ENCODE measurements at places on chromosomes 4 and X.

DNA sequence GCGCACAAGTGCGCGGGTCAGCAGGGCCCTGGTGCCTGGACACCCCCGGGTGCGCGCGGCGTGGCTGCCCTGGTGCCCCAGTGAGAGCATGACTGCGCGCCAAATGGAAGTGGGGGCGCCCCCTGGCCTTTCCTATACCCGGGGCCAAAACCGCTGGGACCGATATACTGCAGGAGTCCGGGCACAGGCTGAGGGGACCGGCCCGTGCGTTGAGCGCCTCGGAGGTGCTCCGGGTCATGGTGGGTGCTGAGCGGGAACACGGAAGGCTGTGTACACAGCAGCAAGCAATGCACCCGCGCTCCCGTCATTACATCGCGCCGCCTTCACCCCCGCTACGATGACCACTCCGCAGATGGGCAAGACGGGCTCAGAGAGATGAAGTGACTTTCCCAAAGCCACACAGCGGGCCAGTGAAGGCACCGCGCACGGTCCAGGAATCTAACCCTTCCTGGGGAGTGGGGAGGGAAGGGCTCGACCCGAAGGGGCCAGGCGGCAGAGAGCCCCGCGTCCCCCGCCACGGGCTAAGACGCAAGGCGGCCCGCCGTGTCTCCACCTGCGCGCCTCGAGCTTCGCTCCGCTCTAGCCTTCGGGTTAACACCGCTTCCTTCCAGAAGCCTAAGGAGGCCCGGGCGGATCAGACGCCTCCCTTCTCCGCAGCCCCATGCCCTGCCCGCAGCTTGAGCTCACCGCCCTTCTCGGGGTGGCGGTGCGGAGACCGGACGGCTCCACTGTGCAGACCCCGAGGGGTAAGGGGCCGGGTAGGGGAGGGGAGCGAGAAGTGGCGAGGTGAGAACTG lies 11.3 kb downstream of the HMX1 start:
- no peak for DNase-seq

DNA sequence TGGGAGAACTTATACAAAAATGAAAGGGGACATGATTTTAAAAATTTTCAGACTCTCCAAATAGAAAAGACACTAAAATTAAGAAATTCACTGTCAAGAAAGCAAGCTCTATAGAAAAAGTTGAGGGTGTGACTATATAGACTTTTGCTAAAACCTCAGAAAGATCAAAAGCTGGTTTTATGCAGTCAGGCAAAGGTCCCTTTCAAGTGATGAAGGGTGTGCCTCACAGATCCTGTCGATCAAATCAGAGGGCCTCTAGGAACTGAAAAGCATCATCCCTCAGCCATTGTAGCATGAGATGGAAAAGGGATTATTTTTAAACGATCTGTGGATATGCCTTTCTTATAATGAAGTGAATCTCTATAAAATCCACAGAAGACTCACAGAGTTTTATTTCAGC lies 116.5 kb downstream of the FAM13A start:
- no peak for DNase-seq

- no peak for DNase-seq
These were observed 33.1 kb downstream of the PDLIM5 start for GRCh38 chr4:94484818-94485217.

- DNase-seq, result no peak
These were observed 89.7 kb downstream of the TET2 start for GRCh38 chr4:105236202-105236915.

DNA sequence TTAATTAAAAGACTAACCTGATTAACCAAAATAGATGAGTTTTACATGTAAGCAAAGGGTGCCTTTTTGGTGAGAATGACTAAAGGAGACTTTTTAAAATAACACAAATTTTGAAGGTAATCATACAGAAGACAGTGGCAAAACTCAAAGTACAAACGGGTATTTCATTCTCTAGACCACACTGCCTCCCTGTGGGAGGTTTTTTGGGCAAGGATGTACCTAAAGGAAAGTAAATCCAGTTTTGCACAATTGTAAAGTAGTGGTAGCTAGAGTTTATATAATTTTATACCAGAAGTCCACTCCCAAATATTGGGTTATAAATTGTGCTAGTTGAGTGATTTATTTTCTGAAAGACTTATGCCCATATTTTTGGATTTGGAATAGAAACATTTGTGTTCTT lies 201.0 kb downstream of the PAPSS1 start:
- DNase-seq, result no peak

DNA sequence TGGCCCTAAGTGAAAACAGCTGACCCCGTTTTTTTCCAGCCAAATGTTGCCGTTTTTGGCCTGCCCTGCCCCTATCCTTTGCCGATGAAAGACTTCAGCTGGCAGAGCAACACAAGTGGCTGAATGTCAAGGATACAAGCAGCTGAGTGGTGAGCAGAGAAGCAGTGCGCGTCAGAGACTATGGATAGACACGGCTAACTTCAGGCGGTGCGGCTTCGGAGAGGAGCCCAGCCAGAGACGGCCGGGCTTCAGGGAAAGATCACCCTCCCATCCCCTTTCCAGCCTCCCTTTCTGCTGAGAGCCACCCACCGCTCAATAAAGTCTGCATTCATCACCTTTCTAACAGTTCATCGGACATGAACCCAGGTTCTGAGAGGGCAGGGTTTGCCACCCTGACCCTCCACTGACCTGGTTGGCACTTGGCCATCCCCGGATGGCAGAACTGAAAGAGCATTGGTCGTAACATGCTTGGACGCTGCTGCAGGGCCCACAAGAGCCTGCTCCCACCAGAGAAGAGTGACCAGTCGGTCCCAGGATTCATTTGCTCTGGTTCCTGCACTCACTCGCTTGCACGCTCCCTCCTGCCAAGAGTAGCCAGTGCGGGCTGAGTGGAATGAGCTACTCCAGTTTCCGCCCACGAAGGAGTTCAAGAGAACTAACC lies 125.8 kb downstream of the PPEF1 start:
- no peak for DNase-seq

DNA sequence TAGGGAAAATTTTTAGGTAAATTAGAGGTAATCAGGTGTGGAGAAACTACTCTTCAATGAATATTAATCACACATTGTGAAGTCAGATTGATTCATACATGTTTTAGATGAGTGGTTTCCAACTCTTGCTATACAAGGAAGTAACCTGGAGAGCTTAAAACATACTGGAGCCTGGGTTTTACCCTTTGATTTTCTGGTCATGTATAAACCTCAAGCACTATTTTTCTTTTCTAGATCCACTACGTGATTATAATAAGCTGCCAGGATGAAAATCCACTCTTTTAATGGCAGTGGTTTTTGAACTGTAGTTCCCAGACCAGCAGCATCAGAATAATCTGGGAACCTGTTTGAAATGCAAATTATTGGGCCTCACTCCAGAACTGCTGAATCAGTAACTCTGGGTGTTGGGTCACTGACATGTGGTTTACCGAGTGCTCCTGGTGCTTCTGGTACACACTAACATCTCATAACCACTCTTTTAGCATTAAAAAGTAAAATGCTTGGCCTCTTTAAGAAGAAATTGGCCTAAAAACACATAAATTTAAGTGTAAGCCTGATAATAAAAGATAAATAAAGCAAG lies 63.4 kb downstream of the DCAF12L1 start:
- DNase-seq, result no peak

DNA sequence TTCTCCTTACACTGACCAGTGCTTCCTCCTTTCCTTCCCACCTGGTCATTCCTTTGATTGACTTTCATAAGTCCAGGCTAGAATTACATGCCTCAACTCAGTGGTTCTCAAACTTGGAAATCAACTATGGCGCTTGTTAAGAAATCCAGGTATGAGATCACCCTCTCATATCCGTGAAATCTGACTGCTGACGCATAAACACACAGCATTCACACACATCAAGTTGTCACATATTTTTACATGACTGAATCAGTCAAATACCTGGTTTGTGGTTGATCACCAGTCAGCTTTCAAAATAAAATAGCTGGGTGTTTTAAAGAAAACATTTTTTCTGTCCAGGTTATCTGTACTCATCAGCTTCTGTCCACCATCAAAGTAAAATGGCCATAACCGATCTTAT lies 433.5 kb downstream of the AFF2 start:
- DNase-seq, result no peak

DNA sequence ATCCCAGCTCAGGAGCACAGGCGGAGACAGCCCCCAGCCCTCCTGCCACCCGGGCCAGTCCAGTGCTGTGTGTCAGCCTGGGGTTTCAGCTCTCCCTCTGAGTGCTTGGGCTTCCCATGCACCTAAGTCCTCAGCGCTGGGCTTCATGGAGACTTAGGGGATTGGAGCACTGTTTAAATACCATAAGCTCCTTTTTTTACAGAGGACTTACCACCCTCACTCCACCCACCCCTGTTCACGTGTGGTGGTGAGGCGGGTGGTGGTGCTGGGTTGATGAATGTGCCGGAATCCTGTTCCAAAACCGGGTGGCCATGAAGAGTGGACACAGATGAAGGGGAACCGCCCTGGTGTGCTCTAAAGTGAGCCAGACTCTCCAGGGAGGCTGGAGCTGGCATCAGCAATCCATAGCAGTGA lies 66.9 kb downstream of the PSAPL1 start:
- no peak for DNase-seq

DNA sequence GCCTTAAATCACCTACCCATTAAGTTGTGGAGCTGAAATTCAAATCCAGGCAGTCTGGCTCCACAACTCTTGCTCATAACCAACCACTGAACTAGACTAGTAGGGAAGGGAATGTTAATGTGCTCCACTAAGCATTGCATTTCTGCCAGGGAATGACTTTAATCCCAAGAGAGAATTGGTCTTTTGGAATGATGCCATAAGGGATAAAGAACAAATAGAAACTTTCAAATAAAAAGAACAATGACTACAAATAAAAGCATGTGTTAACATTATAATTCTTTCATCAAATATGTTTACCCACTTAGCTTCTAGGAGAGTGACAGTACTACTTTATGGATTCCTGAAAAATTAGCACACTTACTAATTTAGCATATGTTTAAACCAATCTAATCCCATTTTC lies 905.9 kb downstream of the CENPC start:
- no peak for DNase-seq

DNA sequence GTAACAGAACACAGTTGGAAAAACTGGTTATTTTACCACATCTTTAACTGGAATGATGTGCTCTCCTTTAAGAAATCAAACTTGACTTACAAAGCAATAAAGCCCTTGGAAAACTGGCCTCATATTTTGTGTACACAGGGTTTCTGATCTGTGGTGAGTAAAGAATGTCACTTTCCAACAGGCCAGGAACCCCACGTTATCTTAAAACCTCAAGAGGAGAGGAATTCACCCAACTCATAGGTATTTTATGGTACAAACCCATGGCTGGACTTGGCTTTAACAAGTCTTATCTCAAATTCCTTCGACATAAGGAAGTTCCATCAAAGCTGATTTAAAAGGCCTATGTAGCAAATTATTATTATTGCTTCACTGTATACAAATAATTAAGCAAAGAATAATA lies 1735.1 kb downstream of the PCDH7 start:
- no peak for DNase-seq

GRCh38 chrX:18034504-18034903 lies 173.4 kb upstream of the RAI2 start:
- DNase-seq, result no peak

DNA sequence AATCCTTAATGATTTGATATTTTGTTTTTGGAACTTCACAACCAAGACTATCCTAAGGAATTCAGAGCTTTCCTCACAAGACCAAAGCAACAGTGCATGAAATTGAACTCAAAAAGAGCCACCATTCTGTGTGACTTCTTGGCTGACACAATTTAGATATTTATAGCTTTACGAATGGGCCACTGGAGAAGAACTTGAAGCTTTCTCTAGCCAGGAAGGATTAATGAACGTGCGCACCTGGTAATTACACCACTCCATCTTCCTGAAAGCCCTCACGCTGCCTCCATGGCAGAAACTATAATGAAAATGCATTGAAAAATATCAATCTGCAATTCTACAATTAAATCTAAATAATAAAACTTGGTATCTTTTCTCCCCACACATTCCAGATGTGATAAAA lies 1057.8 kb downstream of the DMD start:
- no peak for DNase-seq

DNA sequence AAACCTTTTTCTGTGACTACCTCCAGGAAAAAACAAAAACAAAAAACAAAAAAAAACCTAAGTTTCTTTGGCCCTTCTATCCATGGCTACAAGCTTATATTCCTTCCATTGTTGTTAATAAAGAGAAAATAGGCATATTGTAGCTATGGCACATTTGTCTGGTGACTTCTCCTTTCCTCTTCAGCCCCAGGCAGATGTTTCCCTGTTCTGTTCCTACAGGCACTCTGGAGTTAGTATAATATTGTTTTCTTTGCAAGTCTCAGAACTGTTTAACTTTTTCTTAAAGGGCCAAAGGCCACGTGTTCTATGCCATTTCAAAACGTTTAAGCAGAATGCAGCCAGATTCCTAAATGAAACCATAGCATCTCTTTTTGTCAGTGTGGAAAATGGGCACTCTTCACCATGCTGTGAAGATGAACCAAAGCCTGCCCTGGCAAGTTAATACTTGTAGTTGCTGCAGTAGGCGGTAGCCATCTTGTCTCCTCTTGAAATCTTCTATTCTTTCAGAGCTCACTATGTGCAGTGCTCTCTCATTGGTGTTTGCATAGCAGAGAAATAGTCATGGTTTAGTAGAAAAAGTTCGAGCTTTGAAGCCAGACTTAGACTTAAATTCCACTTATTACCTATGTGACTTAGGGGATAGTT lies 44.8 kb upstream of the MTMR1 start:
- DNase-seq, result no peak

GRCh38 chr4:176277162-176277904 lies 8.3 kb upstream of the ASB5 start:
- DNase-seq, result no peak

- no peak for DNase-seq
These were observed 342.7 kb upstream of the PABPC4L start for GRCh38 chr4:134544303-134544770.

GRCh38 chr4:40507977-40508376 lies 121.7 kb downstream of the RBM47 start:
- DNase-seq, result no peak

GRCh38 chr4:144185086-144185485 lies 44.6 kb upstream of the GYPA start:
- DNase-seq, result no peak

GRCh38 chr4:112189754-112190153 lies 41.8 kb upstream of the AP1AR start:
- DNase-seq, result no peak

Measured in brain pericyte (primary cell).